DMS53 (cell line): ENCODE measurements at places on chromosomes 1 and 21.
A peak's percentile ranks its signal among the peaks of the same experiment; 100 is the strongest.

DNA sequence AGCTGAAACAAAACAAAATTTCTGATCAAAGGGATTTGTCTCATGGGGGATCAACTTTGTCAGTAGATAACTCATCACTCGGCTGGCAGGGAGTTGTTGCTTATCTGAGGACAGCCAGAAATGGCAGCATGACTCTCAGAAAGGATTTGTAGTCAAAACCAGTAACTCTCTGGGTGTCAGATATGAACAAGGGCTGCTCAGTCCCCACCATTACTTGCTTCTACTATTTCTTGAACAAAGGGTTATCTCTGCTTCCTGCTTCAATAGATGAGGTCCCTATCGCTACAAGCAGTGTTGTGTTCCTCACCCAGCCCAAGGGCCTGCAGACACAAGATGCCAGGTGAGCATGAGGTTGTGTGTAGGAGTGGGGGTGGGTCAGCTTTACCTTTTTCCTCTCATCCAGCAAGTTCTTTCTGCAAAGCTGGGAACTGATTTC lies 116.2 kb downstream of the PTBP2 start:
- no peak for DNase-seq

- DNase-seq: no peak
Measured at GRCh38 chr21:40613546-40614030, 233.4 kb downstream of the DSCAM start.

DNA sequence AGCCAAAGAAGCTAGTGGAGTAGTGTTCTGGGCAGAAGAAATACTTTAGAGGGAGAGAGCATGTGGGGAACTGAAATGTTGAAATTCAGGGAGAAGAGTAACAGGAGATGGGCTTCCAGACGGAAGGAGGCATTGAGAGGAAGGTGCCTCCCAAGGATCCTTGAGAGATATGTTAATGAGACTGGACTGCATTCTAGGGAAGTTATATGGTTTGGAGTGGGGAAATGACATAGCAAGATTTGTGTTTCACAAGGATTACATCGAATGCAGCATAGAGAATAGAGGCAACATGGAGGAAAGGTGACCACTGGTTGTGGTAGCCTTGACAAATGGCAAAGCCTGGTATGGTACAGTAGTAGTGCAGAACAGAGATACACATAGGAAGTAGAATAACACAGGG lies 160.5 kb upstream of the HMCN1 start:
- no peak for DNase-seq

- peak; percentile 45 for DNase-seq
Measured at GRCh38 chr1:119141020-119141424, 569 bp upstream of the WARS2 start.

DNA sequence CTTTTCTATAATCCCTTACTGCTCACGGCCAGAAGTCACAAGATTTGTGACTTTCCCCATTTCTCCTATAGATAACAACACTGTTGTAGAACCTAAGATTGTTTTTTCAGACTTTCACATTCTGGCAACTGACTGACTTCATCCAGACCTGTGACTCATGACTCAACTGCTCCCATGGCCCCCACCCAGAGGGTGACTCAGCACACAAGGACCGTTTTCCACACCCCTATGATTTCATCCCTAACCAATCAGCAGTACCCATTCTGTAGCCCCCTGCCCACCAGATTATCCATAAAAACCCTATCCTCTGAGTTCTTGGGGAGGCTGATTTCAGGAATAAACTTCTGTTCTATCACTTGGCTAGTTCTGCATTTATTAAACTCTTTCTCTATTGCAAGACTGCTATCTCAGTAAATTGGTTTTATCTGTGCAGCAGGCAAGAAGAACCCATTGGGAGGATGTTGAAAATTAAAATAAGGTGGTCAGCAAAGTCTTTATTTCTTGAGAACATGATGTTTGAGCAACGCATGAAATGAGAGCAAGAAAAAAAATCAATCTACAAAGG lies 79.7 kb downstream of the NGF start:
- DNase-seq: peak; percentile 42

DNA sequence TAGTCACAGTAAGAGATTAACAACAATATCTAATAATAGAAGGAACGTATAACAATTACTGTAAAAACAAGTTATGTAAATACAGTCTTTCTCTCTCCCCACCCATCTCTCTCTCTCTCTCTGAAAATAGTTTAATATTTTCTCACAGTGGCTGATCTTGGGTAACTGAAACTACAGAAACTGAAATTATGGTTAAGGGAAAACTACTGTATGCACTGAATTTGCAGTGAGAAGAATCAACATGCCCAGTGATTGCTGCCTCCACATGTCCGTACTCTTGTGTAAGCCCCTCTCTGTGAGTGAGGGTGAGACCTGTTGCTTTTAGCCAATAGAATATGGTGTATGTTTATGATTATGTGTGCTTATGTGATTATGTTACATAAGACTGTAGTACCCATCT lies 1.6 kb downstream of the KRTAP6-1 start:
- DNase-seq: no peak

DNA sequence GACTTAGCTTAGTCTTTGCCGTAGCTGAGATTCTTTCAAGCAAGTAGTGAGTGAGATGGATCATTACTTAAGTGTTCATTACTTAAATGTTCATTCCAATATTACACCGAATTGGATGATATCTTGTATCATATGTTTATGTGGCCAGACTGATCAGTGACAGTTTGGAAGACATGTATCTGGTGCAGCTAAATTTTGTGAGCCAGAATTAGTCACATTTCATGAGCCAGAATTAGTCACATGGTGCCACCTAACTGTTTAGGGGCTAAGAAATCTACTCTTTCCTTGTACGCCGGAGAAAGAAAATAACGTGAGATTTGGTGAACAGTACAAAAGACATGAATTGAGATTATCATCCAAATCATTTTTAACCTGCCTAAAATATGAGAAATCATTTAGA lies 355.6 kb downstream of the USP25 start:
- no peak for DNase-seq

DNA sequence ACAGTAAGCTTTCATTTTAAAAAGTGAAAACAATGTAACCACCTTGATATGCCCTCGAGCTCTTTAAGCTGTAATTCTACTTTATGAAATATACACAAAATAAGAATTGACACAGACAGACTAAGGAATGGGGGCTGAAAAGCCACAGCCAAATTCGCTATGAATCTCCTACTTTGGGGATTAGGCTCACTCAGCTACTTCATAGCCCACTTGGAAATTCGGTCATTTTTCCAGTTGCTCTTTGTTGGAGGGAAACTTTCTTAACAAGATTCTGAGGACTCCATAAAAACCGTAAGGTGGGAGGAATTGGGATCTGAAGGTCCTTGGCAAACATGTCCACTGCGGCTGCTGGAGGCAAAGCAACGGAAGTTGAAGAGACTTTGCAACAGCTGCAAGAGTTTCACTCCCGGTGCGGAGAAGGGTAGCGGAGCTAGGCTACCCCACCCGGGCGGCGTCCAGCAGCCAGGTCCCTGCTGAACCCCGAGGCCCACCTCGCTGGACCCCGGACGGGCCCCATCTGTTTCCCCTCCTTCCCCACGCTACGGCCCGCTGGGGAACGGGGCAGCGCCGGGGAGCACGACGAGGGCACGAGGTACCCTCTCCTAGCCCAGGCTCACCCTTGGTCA lies 634 bp downstream of the MYCBP start:
- peak; percentile 51 for DNase-seq

DNA sequence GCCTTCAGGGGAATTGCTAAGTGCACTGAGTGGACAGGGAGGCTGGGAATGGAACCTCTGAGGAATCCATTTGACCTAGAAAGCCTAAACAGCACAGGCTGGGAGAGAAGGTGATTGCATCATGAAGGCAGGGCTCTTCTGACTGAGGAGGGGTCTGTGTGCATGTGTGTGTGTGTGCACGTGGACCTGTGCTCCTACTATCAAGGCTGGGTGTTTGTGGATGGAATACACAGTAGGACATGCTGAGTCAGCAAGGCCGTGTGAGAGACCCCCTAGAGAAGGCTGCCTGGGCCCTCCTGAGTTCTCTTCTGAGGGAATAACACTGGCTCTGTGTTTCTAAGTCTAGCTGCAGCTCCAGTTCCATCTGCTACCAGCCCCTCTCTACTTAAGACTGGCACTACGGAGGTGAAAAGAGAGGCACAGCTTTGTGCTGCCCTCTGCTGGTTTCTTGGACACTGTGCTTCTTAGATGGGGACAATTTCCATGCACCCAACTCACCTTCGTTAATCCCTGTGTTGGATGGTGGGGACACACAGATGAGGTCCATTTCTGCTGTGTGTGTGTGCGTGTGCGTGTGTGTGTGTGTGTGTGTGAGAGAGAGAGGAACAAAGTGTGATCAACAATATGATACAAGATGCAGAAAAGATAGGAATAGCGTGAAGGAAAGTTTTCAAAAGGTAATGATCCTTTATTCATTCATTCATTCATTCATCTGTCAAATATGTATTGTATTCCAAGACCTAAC lies 6.2 kb upstream of the EFCAB14 start:
- DNase-seq: peak; percentile 94

GRCh38 chr1:39170731-39171667 lies 33.5 kb upstream of the MACF1 start:
- DNase-seq: peak; percentile 98

- peak; percentile 66 for DNase-seq
Measured at GRCh38 chr1:158035976-158036583, 42.6 kb downstream of the KIRREL1 start.

DNA sequence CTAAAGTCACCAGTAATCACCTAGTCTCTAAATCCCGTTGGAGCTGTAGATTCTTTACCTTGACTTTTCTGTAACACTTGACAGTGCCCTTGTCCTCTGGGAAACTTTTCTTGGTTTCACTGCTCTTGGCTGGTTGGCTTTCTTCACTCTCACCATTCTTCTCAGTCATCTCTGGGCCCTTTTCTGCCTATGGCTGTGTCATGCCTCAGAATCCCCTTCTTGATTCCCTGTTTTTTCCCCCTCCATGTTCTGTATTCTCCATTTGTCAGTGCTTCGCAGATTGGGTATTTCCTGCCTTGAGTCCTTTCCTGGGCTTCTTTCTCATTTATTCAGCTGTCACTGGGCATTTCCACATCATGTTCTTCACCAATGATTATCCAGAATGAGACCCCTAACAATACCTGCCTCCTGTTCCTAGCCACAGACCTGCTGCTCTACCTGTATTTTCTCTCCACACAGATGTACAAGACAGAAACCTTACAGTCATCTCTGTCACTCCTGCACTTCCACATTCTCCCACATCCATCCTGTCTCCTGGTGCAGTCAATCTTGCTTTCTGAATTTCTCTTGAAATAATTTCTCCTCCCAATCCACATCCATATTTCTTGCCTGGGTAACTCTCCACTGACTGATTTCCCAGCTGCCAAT lies 14.7 kb downstream of the UCK2 start:
- no peak for DNase-seq

DNA sequence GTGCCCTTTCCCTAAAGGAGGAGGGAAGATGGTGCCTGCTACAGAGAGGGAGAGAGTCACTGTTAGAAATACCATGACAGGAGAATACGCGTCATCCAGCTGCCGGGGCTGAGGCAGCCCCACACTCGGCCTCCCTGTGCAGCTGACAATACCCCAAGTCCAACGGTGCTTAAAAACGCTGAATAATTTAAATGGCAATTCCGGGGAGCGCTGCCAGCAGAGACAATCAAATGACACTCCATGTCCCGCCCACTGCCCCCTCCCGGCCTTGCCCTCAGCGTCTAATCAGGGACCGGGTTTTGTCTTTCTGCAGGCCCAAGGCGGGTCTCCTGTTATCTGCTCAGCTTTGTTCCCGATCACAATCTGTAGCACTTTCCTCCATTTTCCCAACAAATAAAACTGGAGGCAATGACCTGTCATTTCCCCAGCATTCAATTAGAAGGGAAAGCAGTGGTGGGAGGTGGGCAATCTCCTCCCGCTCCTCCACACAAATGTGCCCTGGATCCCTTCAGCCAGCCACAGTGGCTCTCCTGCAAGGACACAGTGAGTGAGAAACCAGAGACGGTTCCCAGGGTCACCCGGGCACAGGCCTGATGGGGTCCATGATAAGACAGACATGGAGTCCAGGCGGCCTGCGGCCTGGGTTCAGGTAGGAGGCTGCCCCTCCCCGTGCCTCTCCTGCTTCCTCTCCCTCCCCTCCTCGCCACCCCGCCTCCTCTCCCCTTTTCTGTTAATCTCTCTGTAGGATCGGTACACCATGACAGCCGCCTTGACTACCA lies 42.7 kb upstream of the AJAP1 start:
- DNase-seq: no peak

DNA sequence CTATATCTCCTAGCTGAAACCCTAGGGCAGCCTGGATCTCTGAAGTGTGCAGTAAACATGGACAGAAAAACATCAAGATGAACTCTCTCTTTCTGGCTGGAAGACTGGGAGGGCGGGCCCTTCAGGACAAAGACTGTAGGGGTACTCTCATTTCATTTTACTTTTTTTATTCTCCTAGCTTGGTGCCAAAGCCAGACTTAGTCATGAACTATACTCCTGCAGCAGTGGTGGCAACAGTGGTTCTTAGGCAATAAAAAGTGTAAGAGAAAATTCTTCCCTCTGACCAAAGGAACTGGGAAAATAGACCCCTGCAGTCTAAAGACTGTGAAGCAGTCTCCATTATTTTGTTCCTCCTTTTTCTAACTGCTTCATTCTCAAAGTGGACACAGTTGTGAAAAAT lies 213.8 kb upstream of the JUN start:
- no peak for DNase-seq

DNA sequence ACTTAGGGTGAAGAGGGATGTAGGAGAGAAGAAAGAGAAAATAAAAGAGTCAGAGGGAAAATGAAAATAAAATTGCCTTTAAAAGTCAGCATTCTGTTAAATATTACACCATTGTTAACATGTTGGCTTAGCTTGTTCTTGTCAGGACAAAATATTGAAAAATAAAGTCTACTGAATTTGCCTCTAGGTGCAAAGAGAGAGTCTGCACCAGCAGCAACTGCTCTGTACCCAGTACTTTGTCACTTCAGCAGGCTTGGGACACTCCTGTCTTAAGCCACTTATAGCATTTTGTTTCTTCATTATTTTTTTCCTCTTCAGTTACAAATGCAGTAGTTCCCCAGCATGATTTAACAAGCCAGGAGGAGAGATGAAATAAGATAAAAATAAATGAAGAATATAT lies 11.0 kb upstream of the USH2A start:
- no peak for DNase-seq

DNA sequence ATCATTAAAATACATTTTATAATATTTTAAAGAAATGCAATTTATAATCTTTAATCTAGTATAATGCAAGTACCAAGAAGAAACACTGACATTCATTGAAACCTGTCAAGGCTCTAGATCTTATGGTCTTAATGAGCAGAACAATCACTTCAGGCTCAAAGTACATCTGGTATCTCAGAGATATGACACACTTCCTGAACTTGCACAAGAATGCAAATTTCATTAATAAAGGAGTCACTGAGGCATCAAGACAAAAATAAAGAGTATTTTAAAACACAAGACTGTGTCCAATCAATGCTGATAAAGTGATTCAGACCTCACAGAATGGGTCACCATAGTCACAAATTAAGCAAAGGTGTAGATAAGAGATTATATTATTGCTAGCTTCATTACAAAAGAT lies 178.1 kb downstream of the AK5 start:
- no peak for DNase-seq
